ENCODE measurements at places on chromosomes 7 and 10.

GRCh38 chr7:39754326-39755120 is 131.2 kb downstream of the RALA start:
- peak; percentile 82 for DNase-seq

DNA sequence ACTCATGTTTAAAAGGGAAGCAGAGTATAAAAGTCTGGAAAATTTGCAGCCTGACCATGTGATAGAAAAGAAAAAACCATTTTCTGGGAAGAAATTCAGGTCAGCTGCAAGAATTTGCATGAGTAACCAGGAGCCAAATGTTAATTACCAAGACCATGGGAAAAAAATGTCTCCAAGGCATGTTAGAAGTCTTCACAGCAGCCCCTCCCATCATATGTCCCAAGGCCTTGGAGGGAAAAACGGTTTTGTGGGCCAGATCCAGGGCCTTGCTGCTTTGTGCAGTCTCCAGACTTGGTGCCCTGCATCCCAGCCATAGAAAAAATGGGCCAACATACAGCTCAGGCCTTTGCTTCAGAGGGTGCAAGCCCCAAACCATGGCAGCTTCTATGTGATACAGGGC is 1019.6 kb upstream of the SORCS1 start:
- DNase-seq: peak; percentile 14

DNA sequence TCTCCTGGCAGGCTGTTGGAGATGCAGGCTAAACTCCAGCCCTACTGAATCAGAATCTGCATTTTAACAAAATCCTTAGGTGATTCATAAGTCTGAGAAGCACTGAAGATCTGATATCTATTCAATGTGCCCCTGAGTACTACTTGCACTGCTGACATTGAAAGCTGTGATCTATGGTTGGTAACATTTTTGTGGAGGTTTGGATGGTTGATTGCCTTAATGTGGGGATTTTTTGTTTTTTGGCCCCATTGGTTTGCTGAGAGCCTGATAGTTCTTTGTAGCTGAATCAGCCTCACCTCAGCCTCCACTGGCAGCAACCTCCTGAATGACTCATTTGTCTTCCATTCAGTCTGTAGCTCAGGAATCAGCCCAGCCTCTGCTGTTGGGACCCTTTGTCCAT is 14.7 kb upstream of the LRRN3 start:
- peak; percentile 50 for DNase-seq

GRCh38 chr7:82382276-82382675 is 61.3 kb downstream of the CACNA2D1 start:
- DNase-seq: no peak

- DNase-seq: no peak
These were observed 3.9 kb upstream of the COL17A1 start for GRCh38 chr10:104089621-104090020.

GRCh38 chr7:64884085-64884912 is 18.8 kb upstream of the ZNF273 start:
- DNase-seq: no peak

- no peak for DNase-seq
These were observed 72.4 kb upstream of the LRRC17 start for GRCh38 chr7:102840404-102840803.

DNA sequence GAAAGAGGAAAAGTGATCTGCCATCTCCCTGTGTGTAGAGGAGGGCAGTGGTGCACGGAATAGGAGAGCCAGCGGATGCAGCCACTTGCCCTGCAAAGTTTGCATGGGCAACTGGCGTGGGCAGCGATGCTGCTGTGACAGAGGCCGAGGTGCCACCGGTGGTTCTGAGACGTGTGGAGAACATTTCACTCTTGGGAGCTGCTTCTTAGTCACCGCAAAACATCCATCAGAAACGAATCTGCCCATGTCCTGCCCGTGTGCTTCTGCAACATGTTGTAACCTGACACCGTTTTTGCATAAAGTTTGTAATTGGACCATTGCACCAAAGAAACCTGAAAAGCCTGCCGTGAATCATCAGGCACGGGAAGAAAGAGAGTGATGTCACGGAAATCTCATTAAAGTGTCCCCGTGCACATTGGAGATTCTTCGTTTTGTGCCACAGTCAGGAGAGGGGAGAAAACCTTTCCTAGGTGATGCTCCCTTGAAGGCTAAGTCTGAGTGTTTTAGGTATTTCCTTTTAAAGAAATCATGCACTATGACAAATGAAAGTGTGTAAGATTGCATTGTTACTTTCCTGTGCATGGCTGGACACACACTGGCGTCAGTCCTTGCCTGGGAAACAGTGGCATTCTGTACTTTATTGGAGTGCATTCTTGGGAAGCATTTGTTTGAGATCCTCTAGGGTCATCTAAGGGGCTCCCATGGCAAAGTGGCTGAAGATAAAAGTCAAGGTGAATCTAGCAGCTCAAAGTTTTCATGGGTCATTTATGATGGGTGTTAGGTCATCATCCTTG is 302.6 kb downstream of the KLF6 start:
- DNase-seq: peak; percentile 97

DNA sequence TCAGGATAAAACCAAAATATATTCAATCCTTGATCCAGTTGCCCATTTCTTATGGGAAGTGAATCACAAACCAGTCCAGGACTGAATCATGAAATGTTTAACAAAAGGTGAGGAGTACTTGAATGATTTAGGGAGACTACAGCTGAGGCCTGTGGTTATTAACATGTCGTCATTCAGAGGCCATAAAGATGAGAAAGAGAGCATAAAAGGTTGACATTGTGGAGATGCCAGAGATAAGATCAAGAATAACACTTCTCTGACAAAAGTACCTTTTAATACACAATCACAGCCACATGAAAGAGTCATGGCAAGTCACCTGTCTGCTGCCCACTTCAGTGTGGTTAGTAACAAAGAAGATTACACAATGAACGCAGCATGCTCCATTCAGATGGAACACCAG is 1195.7 kb upstream of the SORCS1 start:
- peak; percentile 57 for DNase-seq

DNA sequence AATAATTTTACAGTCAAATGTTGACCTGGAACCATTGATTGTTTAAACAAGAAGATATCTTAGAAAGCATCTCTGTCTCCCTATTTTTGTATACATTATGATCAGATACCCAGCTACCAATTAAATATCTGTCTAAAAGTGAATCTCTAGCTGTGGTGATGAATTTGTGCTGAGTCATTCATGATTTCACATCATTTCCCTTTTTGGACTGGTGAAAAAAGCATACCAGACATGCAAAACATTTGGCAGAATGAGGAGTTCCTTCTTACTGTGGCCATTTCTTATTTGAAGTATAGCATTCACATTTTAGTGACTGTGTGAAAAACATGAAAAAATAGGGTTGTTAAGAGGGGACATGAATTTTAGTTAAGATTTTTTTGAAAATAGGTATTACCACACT is 98.0 kb upstream of the GATA3 start:
- peak; percentile 76 for DNase-seq

- no peak for DNase-seq
These were observed 159.7 kb downstream of the CELF2 start for GRCh38 chr10:11177381-11177780.

DNA sequence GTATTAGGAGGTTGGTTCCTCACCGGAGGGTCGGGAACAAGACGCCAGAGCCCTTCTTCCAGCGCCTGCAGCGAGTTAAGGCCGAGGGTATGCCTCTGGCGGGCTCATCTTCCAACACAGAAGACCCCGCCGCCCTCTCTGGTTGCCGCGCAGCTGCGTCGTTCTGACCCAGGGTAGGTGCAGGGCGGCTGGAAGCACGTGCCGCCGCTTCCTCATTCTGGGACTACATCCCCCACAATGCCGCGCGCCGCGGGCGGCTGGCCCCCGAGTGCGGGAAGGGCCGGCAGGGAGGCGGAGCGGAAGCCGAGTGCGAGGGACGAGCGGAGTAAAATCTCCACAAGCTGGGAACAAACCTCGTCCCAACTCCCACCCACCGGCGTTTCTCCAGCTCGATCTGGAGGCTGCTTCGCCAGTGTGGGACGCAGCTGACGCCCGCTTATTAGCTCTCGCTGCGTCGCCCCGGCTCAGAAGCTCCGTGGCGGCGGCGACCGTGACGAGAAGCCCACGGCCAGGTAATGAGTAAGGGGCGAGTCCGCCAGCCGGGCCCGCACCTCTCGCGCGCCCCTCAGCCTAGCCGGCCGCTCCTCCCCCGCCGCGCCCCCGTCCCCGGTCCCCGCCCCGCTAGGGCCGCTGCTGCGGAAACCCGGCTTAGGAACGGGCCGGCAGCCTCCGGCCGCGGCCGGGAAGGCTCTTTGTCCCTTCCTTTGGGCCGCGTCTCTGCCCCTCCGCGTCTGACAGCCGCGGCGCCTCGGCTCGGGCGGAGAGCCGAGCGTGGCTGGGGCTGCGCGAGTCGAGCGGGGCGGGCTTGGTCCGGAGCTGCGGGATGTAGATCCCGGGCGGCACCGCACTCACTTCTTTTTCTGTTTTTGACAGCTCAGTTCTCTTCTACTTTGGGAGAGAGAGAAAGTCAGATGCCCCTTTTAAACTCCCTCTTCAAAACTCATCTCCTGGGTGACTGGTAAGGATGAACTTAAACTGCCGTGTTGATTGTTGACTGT is at the start of gene CCDC126:
TSS of gene CCDC126 (plus strand) at position 289 of the 998 bp plus-strand sequence. CDS start 13,934 bp downstream, outside the sequence.
- peak; percentile 94 for DNase-seq

DNA sequence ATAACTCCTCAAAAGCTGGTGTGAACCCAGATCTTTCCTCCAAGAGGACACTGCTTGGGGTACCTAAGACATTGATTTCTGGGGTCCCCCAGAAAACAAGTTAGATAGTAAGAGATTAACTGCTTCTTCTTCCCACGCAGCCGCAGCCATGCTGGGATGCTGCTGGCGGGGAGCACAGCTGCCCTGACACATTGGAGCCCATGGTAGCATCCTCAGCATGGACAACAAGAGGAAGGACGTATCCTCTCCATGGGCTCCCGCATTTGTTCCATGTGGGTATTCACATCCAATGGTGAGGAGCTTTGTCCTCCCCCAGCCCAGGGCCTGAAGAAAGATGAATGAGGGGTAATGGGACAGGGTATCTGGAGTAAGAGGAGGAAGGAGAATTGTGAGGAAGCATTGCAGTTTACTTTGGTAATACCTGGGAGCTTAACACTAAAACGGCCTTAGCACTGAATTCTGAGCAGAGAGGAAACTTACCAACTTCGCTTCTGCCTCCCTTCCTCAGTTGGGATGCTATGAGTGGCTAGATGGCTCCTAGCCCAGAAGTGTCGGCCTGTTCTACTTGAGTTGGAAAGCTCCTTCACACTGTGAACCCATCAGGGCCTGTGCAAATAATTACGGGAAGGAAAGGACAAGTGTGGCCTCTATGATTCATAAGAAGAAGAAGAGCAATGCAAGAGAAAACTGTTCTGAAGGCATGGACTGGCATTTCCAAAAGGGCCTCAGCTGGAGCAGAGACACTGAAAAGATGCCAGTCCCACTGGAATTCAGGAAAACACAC is 43.9 kb downstream of the C10orf120 start:
- DNase-seq: no peak

GRCh38 chr7:143419880-143420279 is 11.2 kb upstream of the EPHA1 start:
- DNase-seq: no peak

- DNase-seq: no peak
These were observed 59.1 kb downstream of the TFEC start for GRCh38 chr7:115971506-115971905.

DNA sequence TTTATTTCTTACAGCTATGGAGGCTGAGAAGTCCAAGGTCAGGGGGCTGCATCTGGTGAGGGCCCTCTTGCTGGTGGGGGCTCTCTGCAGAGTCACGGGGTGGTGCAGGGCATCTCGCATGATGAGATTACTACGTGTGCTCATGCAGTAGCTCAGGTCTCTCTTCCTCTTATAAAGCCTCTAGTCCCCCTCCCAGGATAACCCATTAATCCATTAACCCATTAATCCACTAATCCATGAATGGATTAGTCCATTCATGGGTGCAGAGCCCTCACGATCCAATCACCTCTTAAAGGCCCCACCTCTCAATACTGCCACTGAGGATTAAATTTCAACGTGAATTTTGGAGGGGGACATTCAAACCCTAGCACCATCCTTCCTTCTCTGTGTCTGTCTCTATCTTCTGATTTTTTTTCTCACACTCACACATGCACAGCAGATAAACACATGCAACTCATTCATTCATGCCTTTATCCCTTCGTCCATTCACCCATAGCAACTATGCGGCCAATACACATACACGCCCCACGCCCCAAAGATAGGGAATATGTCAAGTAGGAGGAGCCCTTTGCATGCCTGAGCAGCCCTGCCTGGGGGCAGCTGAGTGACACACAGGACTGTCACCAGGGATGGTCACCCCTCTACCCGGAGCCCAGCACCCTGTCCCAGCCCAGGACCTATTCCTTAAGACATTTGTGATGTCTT is 86.5 kb downstream of the C10orf105 start:
- DNase-seq: no peak

GRCh38 chr10:2121929-2122328 is 384.6 kb upstream of the ADARB2 start:
- peak; percentile 18 for DNase-seq

- no peak for DNase-seq
These were observed 228.5 kb downstream of the SORCS1 start for GRCh38 chr10:106935978-106936451.

GRCh38 chr7:50584386-50584785 is 19.2 kb upstream of the DDC start:
- no peak for DNase-seq

- DNase-seq: no peak
These were observed 1.3 kb upstream of the MINPP1 start for GRCh38 chr10:87503401-87503800.

DNA sequence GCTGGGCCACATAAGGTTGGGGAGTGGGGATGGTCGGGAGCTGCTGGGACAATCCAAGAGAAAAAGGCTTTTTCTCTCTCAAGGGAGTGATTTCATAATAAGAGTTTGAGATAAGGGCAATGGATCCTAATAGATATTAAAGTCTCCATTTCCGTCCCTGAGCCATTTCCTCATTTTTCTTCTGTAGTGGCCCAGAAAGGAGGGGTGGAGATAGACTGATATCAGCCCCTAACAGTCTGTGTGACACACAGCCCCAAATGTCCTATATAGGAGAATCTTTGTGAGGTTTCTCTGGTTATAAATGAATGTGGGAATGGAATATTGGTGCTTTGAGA is 35.2 kb downstream of the PRSS2 start:
- no peak for DNase-seq

GRCh38 chr7:78099715-78100394 is 301.3 kb downstream of the PHTF2 start:
- DNase-seq: no peak

GRCh38 chr7:97495487-97495886 is 236.4 kb upstream of the TAC1 start:
- DNase-seq: no peak

DNA sequence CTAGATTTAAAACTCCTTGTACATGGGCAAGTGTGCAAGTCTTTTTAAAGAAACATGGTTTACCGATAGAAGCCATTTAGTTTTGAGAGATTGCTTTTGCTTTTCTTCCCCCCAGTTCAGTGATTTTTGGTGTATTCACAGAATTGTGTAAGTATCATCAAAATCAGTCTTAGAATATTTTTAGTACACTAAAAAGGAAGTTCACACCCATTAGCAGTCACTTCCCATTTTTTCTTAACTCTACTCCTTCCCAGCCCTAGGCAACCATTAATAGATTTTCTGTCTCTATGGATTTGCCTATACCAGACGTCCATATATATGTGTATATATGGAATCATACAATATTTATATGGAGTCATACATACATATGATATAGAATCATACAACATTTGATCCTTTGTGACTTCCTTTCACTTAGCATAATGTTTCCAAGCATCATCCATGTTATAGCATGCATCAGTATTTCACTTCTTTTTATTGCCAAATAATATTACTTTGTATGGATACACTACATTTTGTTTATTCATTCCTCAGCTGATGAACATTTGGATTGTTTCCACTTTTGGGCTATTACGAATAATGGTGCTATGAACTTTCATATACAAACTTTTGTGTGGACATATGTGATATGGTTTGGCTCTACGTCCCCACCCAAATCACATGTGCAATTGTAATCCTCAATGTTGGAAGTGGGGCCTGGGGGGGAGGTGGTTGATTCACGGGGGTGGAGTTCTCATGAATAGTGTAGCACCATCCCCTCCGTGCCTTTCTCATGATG is 16.5 kb upstream of the ARL4A start:
- no peak for DNase-seq

All from RPMI7951 (cell line).